CD4-positive, alpha-beta memory T cell (primary cell): ENCODE measurements at places on chromosomes 1 and 21.

DNA sequence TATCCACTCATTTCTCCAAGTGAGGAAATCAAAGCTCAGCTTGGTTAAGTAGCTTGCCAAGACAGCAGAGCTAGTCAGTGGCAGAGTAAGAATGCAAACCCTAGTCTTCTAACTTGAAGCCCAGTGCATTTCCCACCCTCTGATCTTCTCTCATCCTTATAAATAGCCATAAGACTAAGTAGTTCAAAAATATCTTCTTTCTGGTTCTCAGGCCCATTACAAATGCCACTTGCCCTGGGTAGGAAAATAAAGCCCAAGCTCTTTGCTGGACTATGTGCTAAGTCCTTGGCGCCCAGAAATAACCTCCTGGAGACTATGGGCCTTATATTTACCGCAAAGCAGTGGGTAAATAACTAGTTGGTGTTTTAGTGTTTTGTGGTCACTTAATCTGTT, 505.8 kb downstream of the PLPP3 start:
- no peak for DNase-seq

- no peak for DNase-seq
Observed at GRCh38 chr1:205518661-205519540, 14.4 kb downstream of the CDK18 start.

- DNase-seq, result no peak
Observed at GRCh38 chr1:89905395-89906058, 84.7 kb downstream of the LRRC8D start.

- no peak for DNase-seq
Observed at GRCh38 chr1:34688006-34688741, 66.7 kb upstream of the GJB5 start.

DNA sequence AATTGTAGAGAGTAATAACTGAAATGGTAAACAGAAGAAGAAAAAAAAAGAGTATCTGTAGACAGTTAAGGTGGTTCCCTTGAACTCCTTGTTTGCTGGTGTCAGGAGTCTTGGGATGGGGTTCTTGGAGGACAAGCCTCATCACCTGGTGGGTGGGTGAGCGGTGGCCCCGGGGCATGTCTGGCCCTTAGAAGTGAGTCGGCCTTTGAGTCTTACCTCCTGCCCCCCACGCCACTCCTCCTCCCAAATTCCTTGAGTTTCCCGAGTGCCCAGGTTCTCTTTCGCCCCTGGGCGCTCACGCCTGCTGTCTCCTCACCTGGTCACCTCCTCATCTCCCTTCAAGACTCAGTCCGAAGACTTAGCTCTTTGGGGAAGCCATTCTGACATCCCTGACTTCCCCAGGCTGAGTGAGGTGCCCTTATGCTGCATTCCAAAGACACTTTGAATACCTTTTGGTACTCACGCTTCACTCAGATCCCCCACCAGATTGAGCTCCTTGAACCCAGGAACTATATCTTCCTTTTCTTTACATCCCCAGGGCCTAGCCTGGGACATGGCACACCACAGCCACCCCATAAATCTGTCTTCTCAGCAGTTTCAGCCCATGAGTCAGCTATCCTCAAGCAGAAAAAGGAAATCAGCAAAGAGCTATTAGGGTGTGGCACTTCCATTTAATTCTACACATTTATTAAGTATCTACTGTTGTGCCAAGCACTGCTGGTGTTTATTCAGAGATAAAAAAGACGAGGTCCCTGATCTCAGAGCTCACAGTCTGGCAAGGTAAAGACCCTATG, 13.5 kb upstream of the IKBKE start:
- DNase-seq, result no peak

GRCh38 chr1:53398091-53398490, 61.1 kb upstream of the DMRTB1 start:
- no peak for DNase-seq

GRCh38 chr21:43959231-43960116, 52.6 kb upstream of the TRAPPC10 start:
- no peak for DNase-seq

DNA sequence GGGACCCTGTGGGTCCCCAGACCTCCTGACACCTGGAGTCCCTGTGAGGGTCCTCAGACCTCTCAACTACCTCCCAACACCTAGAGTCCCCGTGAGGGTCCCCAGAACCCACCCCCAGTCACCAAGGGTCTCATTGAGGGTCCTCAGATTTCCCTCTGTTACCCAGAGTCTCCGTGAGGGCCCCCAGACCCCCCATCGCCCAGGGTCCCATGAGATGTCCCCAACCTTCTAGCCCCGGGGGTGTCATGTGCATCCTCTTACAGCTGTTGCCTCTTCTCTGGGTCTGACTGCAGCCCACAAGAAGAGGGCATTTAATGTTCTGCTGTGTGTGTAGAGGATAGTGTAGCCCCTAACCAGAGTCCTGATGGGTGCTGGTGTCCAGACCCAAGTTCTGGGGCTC, 2.0 kb upstream of the GJC2 start:
- no peak for DNase-seq

DNA sequence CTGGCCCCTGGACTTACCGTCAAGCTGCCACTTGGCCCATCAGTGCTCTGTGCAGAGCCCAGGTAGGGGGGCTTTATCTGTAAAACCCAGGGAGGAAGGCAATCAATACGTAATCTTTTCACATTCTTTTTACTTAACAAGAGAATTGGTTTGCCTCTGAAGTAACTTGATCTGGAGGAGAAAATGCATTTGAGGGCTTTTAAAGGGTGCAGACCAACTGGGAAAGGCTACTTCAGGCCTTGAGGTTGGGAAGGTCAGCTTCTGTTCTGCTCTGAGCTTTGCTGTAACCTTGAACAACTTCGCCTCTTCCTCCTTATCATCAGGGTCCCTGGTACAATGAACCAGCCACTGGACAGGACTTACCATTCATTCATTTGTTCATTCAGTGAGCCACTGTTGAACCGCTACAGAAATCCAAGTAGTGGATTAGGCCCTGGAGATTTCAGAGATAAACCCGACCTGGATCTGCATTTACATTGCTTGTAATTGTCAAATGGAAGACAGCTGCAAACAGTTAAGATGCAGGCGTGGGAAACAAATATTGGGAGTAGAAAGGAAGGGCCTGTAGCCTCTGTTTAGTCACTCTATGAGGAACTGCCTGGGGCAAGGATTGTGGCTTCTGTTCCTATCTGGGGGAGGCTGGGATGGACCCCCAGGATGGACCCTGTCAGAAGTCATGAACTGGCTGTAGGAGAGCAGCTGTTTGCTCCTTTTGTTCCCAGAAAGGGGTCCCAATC, 90.9 kb downstream of the MAN1C1 start:
- DNase-seq, result no peak

DNA sequence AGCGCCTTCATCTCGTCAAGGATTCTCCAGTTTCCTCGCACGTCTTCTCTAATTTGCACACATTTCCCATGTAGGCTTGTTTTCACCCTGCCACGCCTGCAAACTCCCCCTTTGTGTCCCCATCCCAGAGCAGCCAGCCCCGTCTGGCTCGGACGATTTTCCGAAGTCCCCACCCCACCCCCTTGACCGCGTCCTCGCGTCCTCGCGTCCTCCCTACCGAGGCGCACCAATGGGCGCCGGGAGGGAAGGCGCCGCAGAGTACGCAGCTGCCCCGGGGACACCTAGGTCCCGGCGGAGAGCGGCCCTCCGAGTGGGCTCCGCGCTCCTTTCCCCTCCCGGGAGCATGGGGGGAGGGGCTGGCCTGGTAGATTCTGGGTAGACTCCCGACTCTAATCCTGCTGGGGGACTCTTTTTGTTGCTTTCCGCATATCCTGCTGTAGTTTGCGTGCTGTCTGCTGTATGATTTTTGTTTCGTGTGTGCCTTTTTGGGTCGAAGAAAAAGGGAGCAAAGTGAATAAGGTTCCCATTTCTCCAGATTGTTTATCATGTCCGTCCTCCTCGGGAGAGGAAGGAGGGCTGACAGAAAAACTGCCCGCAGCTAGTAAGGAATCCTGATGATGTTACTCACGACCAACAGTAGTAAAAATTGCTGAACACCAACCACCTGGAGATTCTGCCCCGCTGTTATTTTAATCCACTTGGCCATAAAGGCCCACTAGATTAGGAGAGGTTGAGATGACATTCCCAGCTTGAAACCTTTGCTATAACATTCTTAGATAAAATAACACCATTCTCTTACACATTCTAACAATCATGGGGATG, 1.5 kb downstream of the CACHD1 start:
- no peak for DNase-seq

GRCh38 chr1:6384962-6385361, 8.6 kb downstream of the ACOT7 start:
- DNase-seq, result no peak

DNA sequence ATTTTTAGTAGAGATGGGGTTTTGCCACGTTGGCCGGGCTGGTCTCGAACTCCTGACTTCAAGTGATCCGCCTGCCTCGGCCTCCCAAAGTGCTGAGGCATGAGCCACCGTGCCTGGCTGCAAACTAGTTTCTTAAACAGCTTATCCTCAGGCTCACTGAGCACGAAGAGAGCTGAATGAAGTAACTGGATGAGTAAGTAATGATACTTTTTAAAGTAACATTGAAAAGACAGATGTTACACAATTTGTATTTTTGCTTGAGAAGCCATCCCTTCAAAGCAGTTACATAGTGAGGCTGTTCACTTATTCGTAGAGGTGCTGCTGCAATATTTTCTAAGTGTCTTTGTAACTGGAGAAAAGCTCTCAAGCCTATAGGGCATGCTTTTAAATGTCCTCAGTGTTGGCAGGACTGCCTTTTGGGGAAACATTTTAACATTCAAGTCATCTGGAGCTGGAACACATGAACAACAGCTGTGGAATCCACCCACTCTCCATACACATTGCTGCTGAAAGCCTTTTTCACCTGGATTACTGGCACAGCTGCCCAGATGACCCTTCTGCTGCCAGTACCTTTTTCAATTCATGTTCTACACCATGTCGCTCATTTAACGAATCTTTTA, 2.7 kb upstream of the YBX1 start:
- no peak for DNase-seq

- no peak for DNase-seq
Observed at GRCh38 chr1:16219968-16220500, 7.6 kb upstream of the ARHGEF19 start.

DNA sequence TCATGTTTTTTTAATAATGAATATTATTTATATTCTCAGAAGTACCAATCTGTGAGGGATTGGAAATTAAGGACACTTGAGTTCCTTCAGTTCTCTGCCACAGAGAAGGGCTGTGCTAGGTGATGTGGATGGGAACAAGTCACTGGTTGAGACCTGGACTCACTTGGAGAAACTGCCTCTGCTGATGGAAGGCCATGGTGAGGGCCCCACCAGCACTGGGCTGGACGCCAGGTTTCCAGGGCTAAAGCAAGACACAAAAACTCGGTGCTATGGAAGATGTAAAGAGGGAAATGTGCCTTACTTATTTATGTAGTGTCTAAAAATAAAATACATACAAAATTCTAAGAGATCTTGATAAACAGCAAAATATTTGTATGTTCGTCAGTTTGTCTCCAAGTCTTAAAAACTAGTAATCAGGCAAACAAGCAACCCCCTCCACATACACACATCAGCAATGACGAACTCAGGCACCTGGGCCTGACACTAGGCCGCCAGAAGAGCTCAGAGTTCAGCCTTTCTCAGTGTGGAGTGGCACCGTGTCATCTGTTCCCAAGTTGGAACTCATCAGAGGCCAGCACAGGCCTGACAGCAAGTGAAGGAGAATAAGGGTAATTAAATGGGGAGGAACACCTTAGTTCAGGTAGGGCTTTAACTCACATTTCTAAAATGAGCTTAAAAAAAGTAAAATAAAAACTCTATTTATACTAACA, 19.6 kb downstream of the SIPA1L2 start:
- DNase-seq, result no peak

DNA sequence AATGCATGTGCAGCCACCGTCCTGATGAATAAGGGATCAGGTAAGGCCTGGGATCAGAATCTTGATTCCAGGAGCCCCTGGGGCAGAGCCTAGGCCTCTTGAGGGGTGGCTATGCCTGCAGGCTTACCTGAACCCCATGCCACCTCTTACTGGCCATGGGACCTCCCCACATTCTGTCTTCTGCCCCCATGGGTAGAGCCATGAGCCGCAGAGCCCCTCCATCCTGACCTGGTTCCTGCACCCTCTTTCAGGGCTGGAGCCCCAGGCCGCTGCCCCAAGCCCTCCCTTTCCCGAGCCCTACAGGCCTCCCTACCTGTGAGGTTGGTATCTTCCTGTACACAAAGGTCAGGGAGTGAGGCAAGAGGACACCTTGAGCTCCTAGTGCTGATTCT, 120.8 kb downstream of the DMRTB1 start:
- DNase-seq, result no peak

DNA sequence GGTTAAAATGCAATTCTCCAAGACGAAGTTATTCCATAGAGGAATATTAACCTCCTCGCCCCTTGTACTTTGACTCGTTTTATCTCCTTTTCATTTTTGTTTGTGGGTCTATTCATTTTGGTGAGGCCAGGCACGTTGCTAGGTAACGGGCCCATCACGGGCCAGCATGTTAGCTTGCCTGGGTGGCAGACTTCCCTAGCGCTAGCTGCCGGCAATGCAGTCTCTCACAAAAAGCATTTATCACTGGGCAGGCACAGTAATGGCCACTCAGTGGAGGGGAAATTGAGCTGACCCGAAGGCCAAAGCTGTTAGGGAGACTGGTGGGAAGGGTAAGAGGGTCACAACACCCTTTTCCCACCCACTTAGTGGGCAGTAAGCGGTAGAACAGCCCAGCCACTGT, 234.4 kb upstream of the FOXD3 start:
- DNase-seq, result no peak

DNA sequence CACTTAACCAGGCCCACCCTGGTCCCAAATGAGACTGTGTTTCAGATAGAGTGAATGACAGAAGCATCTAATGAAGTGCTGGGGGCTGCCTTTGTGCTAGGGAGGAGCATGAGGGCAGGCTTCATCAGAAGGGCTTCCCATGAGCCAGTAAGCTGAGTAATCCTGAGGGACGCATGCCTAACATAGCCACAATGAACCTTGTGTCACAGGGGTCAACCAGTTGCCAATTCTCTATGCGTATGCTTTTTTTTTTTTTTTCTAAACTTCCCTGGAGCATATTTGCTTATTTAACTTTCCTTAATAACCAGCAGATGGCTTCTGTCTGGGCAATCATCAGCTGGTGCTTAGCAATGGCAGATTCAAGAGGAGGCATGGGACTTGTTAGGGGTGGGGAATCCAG, 25.5 kb upstream of the CYP2J2 start:
- no peak for DNase-seq

DNA sequence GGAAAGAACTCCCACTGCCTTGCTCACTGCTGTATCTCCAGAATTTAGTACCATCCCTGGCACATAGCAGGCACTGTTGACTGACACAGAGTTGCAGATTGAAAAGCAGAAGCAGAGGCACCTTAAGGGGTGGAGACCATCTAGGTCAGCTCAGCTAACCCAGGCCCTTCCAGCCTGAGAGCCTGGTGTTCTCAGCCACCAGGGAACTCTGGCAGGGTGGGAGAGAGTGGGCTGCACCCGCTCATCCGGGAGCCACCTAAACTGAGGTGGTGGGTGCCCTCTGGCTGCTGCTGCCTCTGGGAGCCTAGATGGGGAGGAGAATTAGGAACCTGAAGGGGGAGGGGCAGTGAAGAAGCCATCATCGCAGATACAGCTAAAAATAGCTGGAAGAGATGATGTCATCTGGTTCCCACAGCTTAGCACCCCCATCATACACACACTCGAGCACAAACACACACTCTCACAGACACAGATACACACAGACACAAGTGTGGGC, 1.5 kb upstream of the TSPAN1 start:
- no peak for DNase-seq
